ENCODE measurements at places on chromosomes 3 and 15.

DNA sequence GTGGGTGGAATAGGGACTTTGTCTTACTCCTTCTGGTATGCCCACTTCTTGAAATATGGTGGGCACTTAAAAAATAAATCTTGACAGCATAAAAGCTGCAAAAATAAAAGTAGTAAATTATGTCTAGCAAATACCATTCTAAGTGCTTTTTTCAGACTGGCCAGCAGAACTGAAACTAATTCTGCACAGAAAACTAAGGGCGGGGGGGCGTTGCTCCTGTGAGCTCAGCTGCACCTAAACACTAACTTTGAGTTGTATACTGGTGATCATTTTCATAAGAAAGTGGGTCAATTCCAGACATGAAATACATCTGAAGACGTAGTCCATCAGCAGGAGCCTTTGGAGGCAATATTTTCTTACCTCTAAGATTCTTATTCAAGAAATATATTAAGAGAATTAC, 114.8 kb downstream of the WDR76 start:
- no peak for DNase-seq

- no peak for DNase-seq
These were observed 264.9 kb downstream of the MEX3B start for GRCh38 chr15:81780966-81781365.

DNA sequence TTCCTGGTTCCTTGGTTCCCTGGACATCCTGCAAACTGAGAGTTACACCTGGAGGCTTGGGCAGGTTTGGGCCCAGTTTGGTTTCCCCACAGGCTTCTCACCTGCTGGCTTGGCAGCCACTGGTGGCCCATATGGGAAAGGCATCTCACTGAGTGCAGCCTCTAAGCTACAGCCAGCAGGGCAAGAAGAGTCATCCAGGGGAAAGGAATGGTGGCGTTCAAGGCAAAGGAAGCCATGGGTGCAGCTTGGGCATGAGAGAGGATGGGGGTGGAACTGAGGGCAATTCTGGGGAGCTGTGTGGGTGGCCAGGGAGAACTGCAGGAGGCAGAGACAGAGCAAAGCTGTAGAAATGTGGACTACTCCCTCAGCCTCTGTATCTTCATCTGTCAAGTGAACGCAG, 106.4 kb downstream of the EPHB1 start:
- no peak for DNase-seq

- DNase-seq: no peak
These were observed 194.5 kb downstream of the EFHB start for GRCh38 chr3:19739504-19739903.

DNA sequence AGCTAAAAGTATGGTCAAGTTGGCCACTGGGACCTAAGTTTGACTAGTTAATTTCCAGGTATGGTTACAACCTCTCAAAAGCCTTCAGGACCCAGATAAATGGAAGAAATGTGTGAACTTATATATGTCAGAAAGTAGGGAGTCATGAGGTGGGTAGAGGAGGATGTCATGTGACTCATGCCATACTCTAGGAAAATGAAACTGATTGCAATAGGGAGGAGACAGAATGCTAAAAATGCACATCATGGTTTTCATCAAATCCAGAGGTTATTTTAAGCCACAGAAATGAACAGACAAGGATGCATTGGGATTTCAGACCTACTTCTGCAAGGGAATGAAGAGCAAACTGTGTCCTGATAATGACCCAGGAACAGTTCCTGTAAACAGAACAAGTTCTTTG, 310.0 kb downstream of the EDEM1 start:
- no peak for DNase-seq

DNA sequence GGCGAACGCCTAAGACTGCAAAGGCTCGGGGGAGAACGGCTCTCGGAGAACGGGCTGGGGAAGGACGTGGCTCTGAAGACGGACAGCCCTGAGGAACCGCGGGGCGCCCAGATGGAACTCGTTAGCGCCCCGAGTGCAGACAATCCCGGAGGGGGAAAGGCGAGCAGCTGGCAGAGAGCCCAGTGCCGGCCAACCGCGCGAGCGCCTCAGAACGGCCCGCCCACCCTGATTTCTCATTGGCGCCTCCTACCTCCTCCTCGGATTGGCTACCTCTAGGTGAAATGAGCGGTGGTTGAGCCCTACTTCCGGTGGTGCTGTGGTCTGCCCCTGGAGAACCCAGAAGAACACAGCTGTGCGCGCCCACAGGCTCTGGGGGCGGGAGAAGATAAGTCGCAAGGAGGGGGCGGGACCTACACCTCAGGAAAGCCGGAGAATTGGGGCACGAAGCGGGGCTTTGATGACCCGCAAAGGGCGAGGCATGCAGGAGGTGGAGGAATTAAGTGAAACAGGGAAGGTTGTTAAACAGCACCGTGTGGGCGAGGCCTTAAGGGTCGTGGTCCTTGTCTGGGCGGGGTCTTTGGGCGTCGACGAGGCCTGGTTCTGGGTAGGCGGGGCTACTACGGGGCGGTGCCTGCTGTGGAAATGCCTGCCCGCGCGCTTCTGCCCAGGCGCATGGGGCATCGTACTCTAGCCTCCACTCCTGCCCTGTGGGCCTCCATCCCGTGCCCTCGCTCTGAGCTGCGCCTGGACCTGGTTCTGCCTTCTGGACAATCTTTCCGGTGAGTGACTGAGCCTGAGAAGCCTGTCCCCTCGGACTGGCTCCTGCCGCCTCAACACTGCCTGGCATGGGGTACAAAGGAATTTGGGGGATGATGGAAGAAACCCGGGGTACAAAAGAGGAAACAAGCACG, at the start of gene OGG1:
TSS of gene OGG1 (plus strand) at position 308 of the 911 bp plus-strand sequence. CDS start at position 643, 335 bp downstream.
- peak; percentile 81 for DNase-seq

- no peak for DNase-seq
These were observed 1.1 kb upstream of the C3orf38 start for GRCh38 chr3:88148651-88149050.

- no peak for DNase-seq
These were observed 129.9 kb downstream of the SMAD6 start for GRCh38 chr15:66831801-66832390.

DNA sequence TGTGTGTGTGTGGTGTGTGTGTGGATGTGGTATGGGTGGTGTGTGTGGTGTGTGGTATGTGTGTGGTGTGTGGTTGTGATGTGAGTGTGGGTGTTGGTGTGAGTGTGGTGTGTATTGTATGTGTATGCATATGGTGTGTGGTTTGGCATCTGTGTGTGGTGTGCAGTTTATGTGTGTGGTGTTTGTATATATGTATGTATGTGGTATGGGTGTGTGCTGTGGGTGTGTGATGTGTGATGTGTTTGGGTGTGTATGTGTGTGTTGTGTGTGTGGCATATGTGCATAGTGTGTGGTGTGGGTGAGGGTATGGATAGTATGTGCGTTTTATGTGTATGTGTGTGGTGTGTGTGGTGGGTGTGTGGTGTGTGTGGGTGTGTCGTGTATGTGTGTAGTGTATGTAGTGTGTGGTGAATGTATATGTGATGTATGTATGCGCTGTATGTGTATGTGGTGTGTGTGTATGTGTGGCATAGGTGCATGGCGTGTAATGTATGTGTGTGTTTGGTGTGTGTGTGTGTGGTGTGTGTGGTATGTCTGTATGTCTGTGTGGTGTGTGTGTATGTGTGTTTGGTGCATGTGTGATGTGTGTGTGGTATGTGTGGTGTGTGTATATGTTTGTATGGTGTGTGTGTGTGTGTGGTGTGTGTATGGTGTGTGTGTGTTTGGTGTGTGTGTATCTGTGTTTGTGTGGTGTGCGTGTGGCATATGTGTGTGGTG, 58.0 kb downstream of the EFCAB12 start:
- DNase-seq: no peak

DNA sequence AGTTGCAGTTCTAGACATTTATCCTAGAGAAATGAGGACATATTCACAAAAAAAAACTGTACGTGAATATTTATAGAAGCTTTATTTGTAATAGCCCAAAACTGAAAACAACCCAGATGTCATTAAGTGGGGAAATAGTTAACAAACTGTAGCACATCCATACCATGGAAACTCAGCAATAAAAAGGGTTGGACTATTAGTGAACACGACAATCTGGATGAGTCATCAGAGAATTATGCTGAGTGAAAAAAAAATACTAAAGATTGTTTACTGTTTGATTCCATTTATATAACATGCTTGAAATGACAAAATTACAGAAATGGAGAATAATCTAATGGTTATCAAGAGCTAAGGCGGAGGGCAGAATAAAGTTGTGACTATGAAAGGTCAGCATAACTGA, 59.5 kb downstream of the CPA3 start:
- no peak for DNase-seq

DNA sequence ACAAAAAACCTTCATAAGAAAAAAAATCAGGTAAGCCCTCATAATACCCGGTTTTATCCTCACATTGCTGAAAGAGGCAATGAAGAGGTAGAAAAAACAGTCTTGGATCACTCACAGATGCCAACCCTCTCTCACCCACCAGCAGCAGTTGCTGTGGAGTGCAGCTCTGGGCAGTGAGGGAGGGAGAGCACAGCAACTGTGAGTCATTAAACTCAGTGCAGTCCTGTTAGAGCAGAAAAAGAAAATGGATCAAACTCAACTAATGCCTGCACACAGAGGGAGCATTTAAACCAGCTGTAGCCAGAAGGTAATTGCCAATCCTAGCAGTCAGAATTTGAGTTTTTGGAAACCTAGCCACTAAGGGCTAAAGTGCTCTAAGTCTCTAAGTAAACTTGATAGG, 1050.6 kb upstream of the ALCAM start:
- DNase-seq: no peak

GRCh38 chr15:52803108-52803466, 13.0 kb upstream of the ONECUT1 start:
- DNase-seq: no peak

GRCh38 chr15:98442901-98443300, 205.4 kb upstream of the IGF1R start:
- no peak for DNase-seq

DNA sequence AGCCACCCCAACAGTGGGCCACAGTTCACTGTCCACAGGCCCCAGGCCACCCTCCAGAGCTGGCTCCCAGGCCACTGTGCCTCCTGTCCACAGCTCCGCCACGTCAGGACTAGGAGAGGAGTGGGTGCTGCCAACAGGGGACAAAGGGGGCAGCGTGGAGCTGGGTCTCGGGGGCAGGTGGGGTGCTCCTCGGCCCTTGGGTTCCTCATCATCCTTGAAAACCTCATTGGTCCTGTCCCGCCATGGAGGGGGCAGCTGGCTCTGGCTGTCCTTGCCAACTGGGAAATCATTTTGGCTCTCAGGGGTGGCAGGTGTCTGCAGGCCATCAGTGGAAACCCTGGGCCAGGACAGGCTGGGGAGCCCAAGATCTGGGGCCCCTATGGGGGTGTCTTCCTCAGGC, 45.2 kb downstream of the ADAMTS7 start:
- DNase-seq: no peak

GRCh38 chr3:128152419-128153155, 694 bp upstream of the EEFSEC start:
- no peak for DNase-seq

DNA sequence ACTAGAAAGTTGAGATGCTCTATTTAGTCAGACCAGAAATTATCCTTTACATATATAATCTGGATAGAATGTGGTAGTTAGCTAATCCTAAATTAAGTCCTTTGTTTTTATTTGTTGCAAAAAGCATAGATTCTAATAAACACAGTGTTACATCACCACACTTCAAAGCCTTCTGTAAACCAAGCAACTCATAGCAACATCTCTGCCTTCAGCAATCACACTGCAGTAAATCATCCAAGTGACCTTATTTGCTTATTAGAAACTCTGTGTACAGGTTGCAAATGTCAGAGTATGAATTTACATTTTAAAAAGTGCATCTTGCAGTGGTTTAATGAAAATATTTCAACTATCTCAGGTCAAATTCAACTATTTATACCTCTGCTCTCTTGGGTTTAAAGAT, 242.5 kb downstream of the GBE1 start:
- DNase-seq: no peak

DNA sequence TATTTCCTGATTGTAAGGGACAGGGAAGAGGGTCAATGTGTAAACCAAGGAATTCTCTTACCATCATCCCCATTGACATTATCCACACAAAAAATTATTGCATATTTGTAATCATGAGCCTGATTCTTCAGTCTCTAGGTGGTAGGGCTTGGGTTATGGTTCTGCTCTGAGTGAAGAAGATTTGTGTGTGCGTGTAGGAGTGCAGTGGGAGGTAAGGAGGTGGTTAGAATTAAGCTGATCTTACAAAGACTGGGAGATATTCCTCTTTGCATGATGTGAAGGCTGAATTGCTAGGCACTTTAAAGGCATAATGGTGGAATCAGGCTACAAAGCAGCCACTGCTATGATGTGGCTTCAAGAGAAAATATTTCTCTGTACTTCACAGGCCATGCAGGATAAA, 23.0 kb upstream of the MINDY4B start:
- no peak for DNase-seq

All from stimulated activated CD4-positive, alpha-beta T cell treated with anti-CD3 and anti-CD28 coated beads, TNF-alpha, amount 100 ng/mL, for 1 hour (primary cell).